ENCODE measurements at places on chromosomes 5 and 9. TPM values are rescaled to one million over a fixed set of nuclear protein-coding genes. Genes with fewer than 3 reads are reported as not detected.
A peak's percentile ranks its signal among the peaks of the same experiment; 100 is the strongest.

- no peak for DNase-seq
Observed at GRCh38 chr5:134477462-134478245, 47.8 kb upstream of the JADE2 start.

Gene SOWAHA
- 8.0 TPM for polyA plus RNA-seq

DNA sequence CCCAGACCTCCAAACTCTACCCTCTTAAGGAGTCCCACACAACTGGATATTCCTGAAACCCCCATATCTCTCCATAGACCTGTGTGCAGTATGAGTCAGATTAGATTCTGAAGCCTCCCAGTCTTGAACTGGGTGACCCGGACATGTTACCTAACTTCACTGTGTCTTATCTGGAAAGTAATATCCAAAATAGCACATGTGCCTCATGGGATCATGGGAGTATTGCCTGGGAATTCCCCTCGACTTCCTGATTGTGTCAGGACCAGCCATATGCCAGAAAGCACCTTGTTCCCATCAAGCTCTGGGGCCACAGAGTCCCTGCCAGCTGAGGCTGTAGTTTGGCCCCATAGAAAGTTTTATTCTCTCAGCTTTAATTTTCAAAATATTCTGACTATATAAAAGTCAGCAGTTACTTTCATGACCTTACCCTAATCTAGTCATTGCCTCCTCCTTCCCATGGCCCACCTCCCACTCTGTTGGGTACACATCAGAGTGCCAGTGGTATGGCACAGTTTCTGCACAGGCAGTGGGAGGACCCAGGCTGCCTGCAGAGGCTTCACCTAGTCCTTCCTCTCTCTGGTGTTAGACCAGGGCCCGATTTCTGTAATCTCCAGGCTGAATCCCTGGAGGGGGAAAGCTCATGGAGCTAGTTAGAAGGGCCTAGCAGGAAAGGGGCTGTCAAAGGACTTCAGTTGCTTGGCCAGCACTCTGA is 19.5 kb upstream of the B4GALT1 start:
- peak; percentile 77 for DNase-seq

GRCh38 chr9:127943731-127944144 is 6.1 kb upstream of the DPM2 start:
- peak; percentile 94 for DNase-seq

GRCh38 chr9:112115109-112115508 is 60.0 kb downstream of the SUSD1 start:
- DNase-seq = no peak

DNA sequence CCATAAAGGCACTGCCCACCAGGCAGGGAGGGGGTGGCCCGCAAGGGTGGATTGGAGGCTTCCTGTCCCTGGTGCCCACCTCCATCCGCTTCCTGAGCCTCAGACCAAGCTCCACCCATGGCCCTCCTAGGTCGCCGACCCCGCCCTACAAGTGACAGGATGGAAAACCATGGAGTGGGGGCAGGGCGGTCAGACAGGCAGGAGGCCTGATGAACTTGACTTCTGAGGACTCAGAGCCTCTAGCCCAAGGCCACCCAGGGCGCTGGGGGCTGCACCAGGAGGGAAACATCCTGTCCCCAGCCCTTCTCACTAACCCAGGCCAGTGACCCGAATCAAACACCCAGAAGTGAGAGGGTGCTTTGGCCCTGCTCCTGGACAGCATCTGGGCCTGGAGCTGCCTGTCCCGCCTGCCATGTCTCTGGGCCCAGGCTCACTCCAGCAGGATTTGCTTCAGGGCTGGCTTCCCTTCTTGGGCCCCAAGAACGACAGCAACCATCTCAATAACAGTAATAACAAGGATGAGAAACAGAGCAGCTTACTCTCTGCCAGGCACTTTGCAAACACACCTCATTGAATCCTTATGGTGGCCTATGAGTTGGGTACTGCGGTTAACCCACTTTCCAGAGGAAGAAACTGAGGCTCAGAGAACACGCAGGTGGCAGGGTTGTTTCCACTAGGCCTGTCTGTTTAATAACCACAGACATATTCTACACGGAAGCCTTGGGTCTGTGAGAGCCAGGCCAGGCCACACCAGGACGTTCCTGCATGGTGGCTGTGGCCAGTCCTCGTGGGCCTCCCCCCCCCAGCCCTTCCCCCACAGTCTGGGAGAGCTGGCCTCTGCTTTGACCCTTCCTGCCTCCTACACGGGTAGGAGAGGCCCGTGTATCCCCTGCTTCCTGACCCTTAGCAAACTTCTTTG is 4.4 kb upstream of the ST6GALNAC6 start:
- peak; percentile 84 for DNase-seq

Gene SPEF2
- 0.92 TPM for polyA plus RNA-seq

- no peak for DNase-seq
Observed at GRCh38 chr5:34841816-34842215, 2.9 kb downstream of the TTC23L start.

DNA sequence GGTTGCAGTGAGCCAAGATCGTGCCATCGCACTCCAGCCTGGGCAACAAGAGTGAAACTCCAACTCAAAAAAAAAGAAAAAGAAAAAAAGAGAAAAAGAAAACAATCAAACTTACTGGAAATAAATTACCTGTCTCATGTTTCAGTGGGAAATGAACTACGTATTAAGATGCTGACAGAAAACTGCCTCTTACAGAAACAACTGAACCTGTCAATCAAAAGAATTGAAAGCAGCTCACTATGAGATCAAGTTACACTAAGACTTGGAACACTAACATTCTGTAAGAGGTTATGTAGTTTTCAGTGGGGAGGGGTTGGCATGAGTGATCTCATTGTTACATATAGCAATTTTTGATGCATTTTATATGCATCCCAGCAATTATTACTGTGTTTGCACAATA is 64.4 kb upstream of the SPATA31E1 start:
- no peak for DNase-seq

GRCh38 chr9:127838375-127839078 is 15.9 kb downstream of the ENG start:
- peak; percentile 90 for DNase-seq

Gene ERCC8
- 5.8 TPM for polyA plus RNA-seq
